ENCODE measurements at places on chromosomes 4 and X. TPM values are rescaled to one million over a fixed set of nuclear protein-coding genes. Genes with fewer than 3 reads are reported as not detected.

SULT1E1 gene
- total RNA-seq: not detected

YTHDC1 gene
- 44.4 TPM for total RNA-seq

GRCh38 chrX:8418301-8418700 is 46.3 kb upstream of the VCX3B start:
- no peak for DNase-seq
- no peak overlapping the region for H3K27ac ChIP-seq
- no peaks in the 10 kb centered on the region for H3K4me1 ChIP-seq
- H3K27me3 ChIP-seq: no peaks in the 10 kb centered on the region

DNA sequence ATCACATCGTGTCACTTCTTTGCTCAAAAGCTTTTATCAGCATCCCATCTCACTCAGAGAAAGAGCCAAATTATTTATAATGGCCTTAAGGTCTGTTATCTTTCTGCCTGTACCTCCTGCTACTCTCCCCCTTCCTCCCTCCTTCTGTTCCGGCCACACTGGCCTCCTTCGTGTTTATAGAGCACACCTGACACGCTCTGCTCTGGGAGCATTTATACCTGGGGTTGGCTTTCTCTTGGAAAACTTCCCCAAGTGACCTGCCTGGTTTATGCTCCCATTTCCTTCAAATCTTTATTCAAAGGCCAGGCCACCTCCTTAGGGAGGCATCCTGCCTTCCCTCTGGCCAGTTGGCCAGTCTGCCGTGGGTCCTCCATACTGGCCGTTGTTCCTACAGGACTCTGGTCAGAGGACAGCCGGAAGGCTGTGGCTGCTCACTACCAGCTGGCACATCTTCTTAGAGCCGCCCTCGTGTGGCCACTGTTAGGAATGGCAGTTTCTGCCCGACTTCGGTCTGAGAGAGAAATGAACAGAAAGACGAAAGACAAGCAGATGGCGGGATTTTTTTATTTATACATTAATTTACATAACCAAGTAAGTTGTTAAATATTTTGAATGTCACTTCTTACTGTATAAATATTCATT is 80.2 kb upstream of the CBLL2 start:
- H3K4me3 ChIP-seq: no peak overlapping the region
- H3K4me1 ChIP-seq: peaks cover 15% of the 10 kb centered on the region
- no peaks in the 10 kb centered on the region for H3K36me3 ChIP-seq

GRCh38 chr4:6674500-6675149 is 19.1 kb upstream of the S100P start:
- peaks cover 40% of the 10 kb centered on the region for H3K4me1 ChIP-seq
- peak overlapping the region; percentile 98 for H3K4me3 ChIP-seq
- peaks cover 7% of the 10 kb centered on the region for H3K27me3 ChIP-seq
- DNase-seq: no peak

GRCh38 chr4:33532821-33533220 is 2711.5 kb downstream of the ARAP2 start:
- no peaks in the 10 kb centered on the region for H3K27me3 ChIP-seq
- no peak overlapping the region for H3K4me3 ChIP-seq
- H3K36me3 ChIP-seq: no peaks in the 10 kb centered on the region
- DNase-seq: no peak
- no peaks in the 10 kb centered on the region for H3K4me1 ChIP-seq

DNA sequence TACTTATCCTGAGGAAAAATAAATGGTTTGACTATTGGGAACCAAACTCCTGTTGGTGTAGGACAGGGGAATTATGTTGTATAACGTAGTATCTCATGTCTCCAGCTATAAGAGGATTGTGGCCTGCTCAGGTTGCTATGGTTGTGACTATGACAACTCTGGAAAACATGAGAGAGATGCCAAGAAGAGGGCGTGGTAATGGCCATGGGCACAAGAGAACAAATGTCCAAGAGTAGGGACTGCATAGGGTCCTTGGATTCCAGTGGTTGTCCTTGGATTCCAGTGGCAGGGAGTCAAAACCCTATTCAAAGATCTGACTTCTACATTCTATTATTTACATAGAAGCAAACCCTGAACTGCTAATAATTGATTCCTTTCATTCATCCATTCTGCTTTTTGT is 6.8 kb upstream of the MOB1B start:
- H3K4me3 ChIP-seq: no peak overlapping the region
- H3K27me3 ChIP-seq: peaks cover 1% of the 10 kb centered on the region
- H3K4me1 ChIP-seq: peaks cover 10% of the 10 kb centered on the region

GRCh38 chr4:15586066-15586465 is 69.1 kb downstream of the FBXL5 start:
- no peak overlapping the region for H3K27ac ChIP-seq
- H3K36me3 ChIP-seq: peaks cover 12% of the 10 kb centered on the region
- H3K27me3 ChIP-seq: peaks cover 2% of the 10 kb centered on the region
- H3K4me3 ChIP-seq: no peak overlapping the region
- no peak for DNase-seq

DNA sequence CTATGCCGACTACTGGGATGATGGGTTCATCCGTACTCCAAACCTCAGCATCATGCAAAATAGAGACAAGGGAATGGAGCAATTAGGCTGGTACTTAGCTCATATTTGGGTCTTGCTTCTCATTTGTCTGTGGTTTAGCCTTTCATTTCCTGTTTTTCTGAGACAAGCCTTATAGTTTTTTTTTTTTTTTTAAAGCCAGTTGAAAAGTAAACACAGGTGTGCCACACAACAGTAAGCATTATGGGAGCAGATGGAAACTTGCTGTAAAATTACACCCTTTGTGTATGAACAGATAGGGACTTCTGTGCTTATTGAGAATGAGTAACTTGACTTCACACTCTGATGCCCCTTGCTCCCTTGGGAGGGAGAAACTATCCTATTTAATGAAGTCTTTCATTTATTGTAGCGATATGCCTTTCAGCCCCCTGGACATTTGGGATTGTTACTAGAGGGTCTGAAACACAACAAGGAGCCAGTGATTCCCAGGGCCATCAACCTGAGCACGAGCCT is 13.7 kb downstream of the RASSF6 start:
- H3K36me3 ChIP-seq: no peaks in the 10 kb centered on the region
- DNase-seq: no peak
- no peak overlapping the region for H3K27ac ChIP-seq

CLDN22 gene
- not detected for total RNA-seq

DNA sequence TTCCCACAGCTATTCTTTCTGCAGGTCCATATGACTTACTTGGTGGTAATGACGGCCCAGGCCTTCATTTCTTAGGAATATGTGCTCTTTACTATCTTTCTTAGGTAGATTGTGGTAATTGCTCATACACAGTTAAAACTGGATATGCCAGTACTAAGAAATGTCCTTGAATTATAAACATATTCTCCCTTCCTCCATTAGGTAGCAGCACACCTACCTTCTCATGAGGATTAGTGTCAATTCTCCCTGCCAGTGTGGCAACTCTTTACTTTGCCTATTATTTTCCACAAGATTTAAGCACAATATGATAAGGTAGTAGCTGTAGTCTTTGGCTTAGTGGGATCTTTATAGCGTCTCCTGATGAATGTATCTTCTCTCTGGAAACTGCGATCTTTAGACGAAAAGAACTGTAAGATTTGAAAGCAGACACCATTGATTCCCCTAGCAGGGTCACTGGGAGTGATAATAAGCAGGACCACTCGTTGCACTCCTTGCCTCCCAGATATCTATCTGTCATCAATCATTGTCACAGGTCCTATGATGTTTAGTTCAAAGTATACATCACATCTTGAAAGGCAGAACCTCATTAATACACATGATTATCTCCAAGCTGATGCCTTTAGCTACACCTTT is 1240.7 kb downstream of the C4orf33 start:
- H3K36me3 ChIP-seq: no peaks in the 10 kb centered on the region
- peak; percentile 13 for DNase-seq
- no peaks in the 10 kb centered on the region for H3K27me3 ChIP-seq
- no peak overlapping the region for H3K27ac ChIP-seq

MAGED1 gene
- 400 TPM for total RNA-seq

DNA sequence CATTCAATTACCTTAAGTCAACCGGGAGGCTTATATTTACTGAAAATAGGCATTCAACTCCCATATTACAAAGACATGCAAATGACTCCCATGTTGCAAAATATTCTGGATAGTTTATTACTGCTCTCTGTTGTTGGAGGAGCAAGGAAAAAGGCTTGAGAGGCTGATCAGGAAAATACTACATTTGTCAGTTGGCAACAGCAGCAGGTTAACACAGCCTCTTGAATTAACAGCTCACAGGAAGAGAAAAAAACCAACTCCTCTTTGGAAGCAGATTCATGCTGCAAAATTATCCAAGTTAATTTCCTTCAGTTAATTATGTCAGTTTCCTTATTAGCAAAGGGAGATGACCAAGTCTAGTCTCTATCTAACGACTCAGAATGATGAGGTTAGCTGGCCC is 238.9 kb downstream of the MAML3 start:
- DNase-seq: no peak
- no peak overlapping the region for H3K27ac ChIP-seq
- no peaks in the 10 kb centered on the region for H3K27me3 ChIP-seq
- H3K4me1 ChIP-seq: peaks cover 47% of the 10 kb centered on the region
- H3K36me3 ChIP-seq: peaks cover 5% of the 10 kb centered on the region

DNA sequence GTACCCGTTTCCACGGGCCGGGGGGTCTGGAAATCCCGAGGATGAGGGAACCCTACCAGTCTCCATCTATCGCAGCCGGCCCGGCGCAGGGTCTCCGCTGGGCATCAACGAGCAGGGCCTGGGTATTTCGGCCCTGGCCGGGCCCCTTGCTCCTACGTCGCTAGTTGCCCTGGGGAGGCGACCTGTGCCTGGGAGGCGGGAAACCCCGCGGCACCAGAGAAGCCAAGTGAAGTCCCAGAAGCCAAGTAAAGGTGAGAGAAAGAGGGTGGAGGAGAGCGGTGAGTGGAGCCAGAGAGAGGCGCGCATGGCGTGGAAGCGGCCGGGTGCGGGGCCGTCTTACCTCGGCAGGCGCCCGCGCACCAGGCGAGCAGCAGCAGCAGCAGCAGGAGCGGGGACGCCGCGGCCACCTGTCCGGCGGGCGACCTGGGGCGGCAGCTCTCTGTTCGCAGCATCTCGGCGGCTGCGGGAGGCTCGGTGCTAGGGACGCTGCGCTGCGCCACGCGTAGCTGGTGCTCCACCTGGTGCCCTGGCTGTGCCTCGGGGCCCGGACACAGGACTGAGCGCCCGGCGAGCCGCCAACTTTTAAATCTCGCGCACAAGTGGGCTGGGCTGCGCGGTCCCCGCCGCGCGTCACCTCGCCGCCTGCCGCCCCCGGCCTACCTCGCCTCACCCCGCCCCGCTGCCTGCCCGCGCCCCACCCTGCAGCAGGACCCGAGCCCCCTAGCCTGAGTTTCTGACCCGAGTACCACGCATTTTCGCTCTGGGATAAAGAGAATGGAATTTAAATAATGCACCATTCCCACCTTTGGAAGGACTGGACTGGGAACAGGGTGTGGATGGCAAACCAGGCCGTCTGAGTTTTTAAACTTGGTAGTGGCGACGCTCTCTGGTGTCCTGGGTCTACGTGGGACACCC is at the start of gene NMU:
Gene NMU (minus strand): TSS at position 558 of the 915 bp plus-strand sequence. CDS start 106 bp downstream, at position 452.
- no peak for DNase-seq
- H3K4me1 ChIP-seq: peaks cover 6% of the 10 kb centered on the region
- H3K27ac ChIP-seq: no peak within 1 kb of the TSS

DNA sequence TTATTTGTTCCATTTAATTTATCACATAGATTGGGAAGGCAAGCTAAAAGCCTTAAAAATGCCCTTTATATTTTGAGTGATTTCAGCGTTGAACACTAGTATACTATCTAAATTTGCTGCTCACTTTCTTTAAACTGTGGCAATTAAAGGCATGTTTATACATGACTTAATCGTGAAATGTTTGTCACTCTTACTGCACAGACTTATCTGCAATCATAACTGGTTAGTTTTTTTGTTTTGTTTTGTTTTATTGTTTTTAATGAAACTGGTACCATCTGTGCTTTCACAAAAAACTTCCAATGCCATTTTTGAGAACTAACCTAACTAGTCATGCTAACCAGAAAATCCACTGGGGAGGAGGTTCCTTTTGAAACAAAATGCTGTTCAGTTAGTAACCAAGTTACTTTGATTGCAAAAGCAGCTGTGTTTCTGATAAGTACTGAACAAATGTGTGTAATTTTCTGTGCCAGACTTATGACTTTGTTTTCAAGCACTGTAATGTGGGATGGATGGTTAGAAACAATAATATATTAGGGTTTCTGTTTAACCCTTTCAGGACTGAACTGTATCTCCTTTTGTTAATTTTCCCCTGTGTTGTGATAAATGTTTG is 56.1 kb downstream of the CCKAR start:
- H3K27ac ChIP-seq: peak overlapping the region; percentile 52
- peaks cover 19% of the 10 kb centered on the region for H3K4me1 ChIP-seq
- H3K27me3 ChIP-seq: no peaks in the 10 kb centered on the region
- H3K36me3 ChIP-seq: 0 out of 2 replicates have a peak, but pooled peaks cover 5% of the 10 kb centered on the region

ADAMTS3 gene
- not detected for total RNA-seq

DNA sequence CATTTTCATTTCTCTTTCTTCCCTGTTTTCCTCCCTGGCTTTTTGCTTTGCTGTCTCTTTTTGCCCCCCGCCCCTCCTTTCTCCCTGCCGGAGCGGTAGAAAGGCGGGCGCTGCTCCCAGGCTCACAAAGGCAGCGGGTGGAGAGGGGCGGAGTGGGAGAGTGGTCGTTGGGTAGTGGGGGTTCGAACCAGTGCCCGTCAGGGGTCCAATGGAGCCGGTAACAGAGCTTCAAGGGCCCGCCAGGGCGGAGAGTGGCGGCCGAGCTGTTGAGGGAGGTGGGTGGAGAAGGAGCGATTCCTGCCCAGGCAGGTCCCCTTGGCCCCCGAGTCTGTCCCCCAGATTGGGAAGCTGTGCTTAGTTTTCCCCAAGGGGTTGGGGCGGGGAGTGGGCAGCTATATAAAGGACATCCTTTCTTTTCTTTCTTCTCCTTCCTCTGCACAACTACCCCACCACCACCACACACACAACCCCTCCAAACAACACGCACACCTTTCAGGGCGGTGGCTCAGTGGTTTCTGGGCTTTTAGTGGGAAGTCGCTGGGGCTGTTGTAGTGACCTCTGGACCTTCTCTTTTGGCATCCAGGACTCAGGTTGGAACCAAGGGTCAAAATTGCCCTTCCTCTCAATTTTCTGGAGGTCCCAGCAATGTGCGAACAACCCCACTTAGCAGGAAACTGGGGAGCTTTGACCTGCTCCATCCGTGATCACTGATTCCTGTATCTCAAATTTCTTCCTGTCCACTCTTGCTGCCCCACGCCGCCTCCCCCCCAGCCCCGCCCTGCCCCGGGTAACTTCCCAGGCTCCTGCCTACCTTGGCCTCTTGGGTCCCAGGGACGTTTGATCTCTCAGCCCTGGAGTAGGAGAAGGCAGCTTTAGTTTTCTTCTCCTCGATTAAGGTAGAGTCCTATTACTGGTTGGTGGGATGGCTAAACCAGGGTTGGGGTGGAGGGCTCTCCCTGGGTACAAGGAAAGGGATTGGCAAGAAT is 1.9 kb downstream of the EFNB1 start:
- no peaks in the 10 kb centered on the region for H3K36me3 ChIP-seq
- H3K4me1 ChIP-seq: peaks cover 18% of the 10 kb centered on the region
- no peak for DNase-seq
- H3K27ac ChIP-seq: no peak overlapping the region
- peaks cover 2% of the 10 kb centered on the region for H3K27me3 ChIP-seq

- H3K4me1 ChIP-seq: peaks cover 8% of the 10 kb centered on the region
- DNase-seq: no peak
- H3K36me3 ChIP-seq: no peaks in the 10 kb centered on the region
- no peak overlapping the region for H3K4me3 ChIP-seq
Observed at GRCh38 chrX:97155816-97156215, 272.1 kb downstream of the RPA4 start.

RAB40A gene
- total RNA-seq: not detected

- DNase-seq: no peak
- no peak overlapping the region for H3K27ac ChIP-seq
- no peaks in the 10 kb centered on the region for H3K4me1 ChIP-seq
- H3K4me3 ChIP-seq: no peak overlapping the region
- no peaks in the 10 kb centered on the region for H3K27me3 ChIP-seq
Observed at GRCh38 chr4:9976781-9977180, 44.5 kb downstream of the SLC2A9 start.

- H3K4me1 ChIP-seq: no peaks in the 10 kb centered on the region
- no peak overlapping the region for H3K27ac ChIP-seq
- H3K27me3 ChIP-seq: no peaks in the 10 kb centered on the region
Observed at GRCh38 chr4:78372355-78372988, 179.1 kb upstream of the ANXA3 start.
